Stimulated activated CD8-positive, alpha-beta memory T cell treated with anti-CD3 and anti-CD28 coated beads, Interleukin-7, amount 100 ng/mL, for 4 hours (primary cell): ENCODE measurements at places on chromosomes 6 and 20.

GRCh38 chr6:137852811-137853210 lies 14.2 kb upstream of the TNFAIP3 start:
- DNase-seq = no peak

GRCh38 chr20:1383623-1384404 lies 9.0 kb downstream of the FKBP1A start:
- no peak for DNase-seq

DNA sequence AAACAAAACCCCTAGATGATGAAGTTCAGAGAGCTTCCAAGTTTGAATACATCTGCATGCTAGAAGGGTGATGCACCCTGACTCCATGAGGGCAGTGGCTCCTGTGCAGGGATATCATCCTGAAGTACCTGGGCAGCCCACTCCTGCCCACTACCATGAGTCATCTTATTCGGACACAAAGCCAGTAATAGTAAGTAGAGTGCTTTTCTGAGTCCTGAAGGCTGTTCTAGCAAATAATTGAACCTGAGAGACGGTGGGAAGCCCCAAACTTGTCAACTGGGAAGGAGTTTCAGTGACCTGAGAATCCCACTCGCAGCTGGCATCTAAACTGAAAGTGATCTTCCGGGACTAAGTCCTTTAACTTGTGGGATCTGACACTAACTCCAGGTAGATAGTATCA lies 152.9 kb upstream of the COL21A1 start:
- no peak for DNase-seq

DNA sequence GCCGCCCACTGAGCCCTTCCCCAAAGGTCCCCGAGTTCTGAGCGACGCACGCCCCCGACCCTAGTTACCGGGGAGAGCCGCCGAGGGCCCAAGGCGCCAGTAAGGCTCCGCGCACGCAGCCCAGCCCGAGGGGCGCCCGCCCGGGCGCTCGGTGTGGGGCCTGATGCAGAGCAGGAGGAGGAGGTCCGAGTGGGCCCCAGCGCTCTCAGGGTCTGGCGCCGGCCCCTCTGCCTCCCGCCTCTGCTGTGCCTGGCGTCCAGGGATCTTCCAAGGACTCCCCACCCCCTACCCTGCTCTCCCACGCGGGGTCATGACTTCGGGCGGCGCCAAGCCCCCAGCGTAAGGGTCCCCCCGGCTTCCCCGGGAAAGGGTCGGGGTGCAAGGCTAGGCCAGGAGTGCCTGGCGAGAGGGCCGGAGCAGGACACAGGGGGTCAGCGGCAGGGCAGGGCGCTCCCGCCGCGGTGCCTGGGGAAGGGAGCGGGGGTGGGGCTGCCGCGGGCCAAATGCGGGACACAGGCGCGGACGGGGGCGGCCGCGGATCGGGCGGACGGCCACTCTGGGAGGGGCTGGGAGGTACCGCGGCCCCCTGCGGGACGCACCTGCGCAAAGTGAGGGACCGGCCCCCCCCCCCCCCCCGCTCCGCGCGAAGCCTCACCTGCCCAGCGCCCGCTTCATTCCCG lies 637 bp downstream of the ABHD12 start:
- no peak for DNase-seq

DNA sequence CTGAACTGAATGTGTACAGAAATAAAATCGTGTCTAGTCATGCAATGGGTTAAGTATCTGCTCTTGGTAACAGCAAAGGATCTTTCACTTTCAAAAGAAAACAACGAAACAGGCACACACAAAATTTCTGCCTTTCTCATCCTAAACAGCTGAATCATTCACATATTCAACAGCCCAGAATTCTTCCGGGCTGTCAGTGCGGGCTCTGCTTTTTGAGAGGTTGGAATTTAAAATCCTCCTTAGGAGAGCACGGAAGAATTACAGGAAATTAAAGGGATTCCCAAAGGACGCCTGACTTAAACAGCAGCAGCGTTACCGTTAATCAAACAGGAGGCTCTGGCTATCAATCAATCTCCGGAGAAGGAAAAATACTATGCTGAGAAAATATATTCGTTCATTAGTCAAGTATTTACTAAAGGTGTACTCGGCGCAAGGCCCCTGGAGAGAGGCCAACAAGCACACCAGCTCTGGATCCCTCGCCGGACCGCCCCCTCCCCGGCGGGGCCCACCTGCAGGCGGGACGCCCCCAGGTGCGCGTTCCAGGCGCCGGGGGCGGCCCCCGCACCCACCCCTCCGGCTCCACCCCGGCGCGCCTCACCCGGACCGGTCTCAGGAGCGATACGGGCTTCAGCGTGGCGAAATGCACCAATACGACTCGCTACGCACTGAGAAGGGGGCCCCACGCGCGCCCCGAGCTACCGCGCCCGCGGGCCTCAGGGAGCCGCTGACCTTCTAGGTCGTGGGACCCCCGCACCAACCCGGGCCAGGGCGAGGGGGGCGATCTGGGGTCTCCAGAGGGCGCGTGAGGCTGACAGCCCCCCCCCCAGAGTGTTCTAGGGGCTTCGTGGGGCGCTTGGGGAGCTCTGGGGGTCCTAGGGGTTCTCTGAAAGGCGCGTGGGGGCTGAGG lies 1.0 kb downstream of the NAPB start:
- DNase-seq = peak; percentile 56

- DNase-seq = peak; percentile 38
Observed at GRCh38 chr6:43274916-43275597, 23.0 kb upstream of the SLC22A7 start.

DNA sequence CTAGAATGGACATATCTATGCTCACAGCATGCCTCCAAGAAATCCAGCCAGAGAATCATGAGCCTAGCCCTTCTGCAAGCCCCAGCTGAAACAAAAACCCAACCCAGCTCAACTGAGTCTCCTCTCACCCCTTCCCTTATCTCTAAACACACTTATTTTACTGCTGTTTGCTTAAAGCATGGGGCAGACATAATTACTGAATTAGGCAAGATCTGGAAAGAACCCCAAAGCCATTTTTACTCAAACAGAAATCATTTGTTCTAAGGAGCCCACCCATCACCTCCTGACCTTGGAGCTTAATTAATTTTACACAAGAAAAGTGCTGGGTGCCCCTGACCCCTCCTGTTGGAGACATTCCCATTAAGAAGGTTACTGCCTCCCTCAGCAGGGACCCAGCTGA lies 291.6 kb downstream of the MAFB start:
- no peak for DNase-seq

DNA sequence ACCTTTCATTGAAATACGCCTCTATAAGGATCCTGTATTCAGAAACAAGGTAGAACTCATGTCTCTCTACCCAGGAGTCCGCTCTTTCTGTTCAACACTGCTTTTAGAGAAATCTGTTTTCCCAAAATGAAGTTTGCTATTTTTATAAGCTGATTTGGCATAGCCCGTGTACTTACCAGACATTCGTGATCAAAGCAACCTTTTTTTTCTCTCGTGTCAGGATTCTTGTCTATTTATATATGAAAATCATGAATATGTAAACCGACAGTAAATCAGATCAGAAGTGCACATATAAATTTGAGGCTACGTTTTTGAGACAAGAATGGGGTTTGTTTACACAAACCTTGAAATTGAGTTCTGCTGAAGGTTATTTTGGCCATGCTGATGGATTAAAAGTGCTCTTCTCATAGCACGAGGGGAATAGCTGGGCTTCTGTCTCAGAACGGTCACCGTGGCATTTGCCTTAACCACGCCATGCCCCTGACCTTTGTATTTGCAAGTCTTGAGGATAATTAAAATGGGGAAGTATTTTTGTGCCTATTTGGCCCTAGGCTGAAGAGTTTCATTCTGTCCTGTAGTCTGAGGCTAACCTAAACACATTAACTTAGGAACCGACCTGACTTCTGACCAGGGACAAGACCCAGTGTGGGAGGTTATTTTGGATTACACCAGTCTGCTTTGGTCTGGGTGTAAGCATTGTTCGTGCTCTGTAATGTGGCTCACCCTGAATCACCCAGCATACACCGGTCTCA lies 118.6 kb downstream of the MAP3K4 start:
- DNase-seq = no peak

GRCh38 chr6:1031720-1032119 lies 280.2 kb upstream of the FOXQ1 start:
- no peak for DNase-seq

DNA sequence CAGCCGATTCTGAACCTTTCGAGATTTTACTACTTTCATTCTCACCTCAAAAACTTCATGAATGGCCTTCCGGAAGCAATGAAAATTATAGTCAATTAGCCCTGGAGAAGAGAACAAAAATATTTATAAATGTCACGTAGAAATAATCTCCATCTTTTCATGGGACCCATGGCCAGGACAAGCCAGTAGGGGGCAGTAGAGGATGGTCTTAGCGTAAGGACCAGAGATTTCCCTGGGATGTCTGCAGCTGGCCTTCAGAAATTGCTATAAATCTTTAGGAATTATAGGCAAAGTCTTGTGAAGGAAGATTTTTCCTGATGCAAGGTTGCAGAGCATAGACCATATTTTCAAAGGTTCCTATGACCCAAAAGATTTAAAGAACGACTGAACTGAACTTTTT lies 15.6 kb upstream of the UBE2J1 start:
- peak; percentile 35 for DNase-seq

DNA sequence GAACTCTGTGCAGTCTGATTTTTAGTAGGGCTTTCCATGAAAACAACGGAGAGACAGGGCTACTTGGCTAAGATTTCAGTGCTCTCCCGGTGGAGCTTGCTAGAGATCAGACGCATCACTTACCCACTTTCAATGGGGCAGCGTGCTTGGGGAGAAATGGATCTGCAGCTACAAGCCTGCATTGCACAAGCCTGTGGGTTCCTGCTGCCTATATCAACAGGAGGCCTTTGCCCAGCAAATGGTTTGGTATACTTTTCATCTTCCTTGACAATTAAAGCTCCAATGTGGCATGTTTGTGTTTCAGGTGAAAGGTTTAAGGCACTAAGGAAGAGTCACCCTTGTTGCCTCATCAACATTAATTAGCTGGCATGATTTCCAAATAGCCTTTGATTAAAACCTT lies 136.0 kb upstream of the FOXQ1 start:
- DNase-seq = no peak

DNA sequence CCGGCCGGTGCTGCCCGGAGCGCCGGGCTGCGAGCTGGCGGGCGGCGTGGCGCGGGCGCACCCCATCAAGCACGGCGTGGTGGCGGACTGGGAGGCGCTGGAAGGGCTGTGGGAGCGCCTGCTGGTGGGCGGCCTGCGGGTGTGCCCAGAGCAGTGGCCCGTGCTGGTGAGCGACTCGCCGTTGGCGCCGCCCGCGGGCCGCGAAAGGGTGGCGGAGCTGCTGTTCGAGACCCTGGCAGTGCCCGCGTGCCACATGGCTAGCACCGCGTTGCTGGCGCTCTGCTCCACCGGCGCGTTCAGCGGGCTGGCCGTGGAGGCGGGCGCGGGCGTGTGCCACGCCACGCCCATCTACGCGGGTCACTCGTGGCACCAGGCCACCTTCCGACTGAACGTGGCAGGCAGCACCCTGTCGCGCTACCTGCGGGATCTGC lies 517 bp downstream of the ACTL10 start:
- no peak for DNase-seq

DNA sequence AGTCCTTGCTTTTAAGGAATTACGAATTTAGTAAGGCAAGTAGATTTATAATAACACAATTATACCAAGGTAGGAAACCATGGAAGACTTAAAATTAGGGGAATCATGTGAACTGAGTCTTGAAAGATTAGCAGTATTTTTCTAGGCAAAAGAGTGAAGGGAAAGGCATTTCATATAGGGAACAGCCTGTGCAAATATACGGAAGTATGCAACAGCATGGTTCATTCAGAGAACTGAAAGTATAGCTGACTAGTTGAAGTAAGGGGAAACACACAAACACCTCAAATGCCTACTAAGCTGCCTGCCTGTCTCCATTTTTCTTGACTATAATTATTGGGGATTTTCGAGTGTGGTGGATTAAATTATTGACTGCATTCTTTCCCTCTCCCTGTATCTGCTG lies 39.0 kb upstream of the ECHDC1 start:
- DNase-seq = no peak

- DNase-seq = no peak
Observed at GRCh38 chr6:92759178-92759577, 660.2 kb downstream of the EPHA7 start.

- DNase-seq = no peak
Observed at GRCh38 chr6:145206247-145206907, 528.9 kb downstream of the EPM2A start.

GRCh38 chr6:67244037-67244436 lies 1391.0 kb upstream of the ADGRB3 start:
- DNase-seq = no peak

GRCh38 chr6:127458817-127459216 lies 372 bp downstream of the KIAA0408 start:
- DNase-seq = no peak

DNA sequence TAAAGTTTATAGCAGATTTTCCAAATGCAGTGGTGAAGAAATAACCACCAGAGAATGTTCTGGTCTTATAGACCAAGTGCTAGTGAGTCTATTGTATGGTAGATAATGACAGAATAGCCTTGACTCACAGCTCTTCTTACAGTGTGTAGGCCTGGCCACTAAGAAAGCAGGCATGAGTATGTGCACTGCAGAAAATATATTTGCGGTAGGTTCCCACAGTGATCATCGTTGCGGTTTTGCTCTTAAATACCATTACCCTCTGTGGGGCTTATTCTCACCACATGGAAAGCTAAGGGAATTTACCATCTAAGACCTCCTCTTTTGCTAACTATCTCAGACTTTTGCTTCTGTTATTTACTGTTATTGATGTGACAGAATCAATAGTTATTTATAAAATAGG lies 212.3 kb upstream of the SYNDIG1 start:
- DNase-seq = no peak

GRCh38 chr6:9632026-9632425 lies 782.8 kb downstream of the TFAP2A start:
- no peak for DNase-seq

DNA sequence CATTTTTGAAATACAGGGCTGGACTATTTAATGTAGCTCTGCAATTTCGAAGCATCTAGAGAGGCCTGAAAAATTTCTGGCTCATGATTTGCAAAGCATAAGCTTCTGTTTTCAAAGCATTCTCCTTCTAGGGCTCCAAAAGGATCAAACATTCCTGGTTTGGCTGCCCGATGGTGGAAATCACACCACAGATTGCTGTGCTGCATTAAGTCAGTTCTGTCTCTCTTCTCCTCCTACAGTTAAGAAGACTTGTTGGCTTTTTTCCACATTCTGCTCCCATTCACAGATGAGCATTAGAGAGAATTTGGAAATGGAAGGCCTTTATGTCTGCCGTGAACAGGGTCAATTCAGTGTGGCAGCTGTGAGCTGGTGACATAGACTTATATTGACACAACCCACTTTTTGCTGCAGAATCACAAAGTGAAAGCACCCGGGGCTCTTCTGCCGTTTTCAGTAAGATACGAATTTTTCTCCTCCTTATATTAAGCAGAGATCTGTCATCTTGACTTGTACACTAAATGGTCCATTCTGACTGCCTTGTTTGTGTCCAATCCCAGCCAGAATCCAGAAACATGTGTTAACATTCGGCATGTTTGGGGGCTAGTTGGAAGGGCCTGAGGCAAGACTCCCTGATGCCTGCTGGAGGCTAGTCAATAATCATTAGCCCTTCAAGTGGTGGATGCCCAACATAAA lies 330.8 kb upstream of the DEFB112 start:
- DNase-seq = no peak

- DNase-seq = no peak
Observed at GRCh38 chr6:162123797-162124196, 603.8 kb downstream of the PRKN start.

GRCh38 chr6:25239059-25239458 lies 40.1 kb upstream of the CARMIL1 start:
- no peak for DNase-seq

GRCh38 chr20:12012241-12013222 lies 94.8 kb downstream of the BTBD3 start:
- DNase-seq = no peak
